ENCODE measurements at places on chromosomes 1 and 21. TPM values are rescaled to one million over a fixed set of nuclear protein-coding genes. Genes with fewer than 3 reads are reported as not detected.

The SLC44A5 gene
- 0.16 TPM for total RNA-seq

DNA sequence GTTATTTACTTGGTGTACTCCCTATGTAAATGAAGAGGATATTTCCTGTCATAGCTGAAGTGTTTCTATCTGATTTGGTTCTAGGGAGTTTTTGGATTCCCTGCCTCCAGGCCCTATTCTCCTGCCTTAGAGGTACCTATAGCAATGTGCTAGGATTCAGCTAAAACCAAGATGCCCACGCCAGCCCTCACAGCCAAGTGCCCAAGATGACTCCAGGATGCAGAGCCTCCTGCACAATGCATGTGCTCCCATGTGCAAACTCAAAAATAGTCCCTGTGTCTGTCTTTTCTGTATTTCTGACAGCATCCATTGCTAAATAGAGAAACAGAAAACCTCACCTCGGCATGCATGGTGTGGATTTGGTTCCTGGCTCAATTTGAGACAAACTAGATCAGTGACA, 887 bp upstream of the TARBP1 start:
- DNase-seq, result no peak

The LCE1F gene
- total RNA-seq, result not detected

GRCh38 chr1:46823151-46823550, 24.3 kb downstream of the CYP4B1 start:
- no peak for DNase-seq

DNA sequence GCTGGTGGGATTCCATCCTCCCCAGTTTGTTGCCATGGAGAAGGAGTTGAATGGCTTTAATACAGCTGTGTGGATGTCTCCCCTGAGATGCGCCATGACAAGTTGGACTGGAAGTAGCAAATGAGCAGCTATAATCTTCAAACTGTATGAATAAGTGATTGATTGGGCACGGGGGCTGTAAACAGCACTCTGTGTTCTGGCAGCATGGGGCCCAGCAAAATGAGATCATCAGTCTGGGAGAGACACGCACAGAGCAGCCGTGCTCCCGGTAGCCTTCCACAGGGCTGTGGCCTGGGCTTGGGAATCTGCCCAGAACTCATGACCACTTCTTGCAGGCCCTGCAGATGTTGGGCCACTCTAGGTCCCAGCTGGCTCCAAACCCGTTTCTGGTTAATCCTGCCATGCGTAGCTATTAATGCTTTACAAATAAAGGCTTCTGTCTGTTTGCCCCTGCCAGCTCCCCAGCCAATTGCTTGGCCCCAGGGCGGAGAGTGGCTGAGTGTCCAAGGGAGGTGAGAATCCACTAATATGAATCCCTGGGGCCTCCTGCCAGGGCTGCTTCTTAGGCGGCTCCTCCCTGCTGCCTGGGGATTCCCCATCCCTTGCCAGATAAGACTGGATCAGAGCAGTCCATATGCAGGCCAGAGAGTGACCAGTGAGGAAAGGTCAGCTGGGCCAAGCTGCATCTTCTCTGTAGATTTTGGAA, 642.9 kb downstream of the AJAP1 start:
- peak; percentile 75 for DNase-seq

- DNase-seq, result no peak
Measured at GRCh38 chr1:178931858-178932551, 61.1 kb upstream of the ANGPTL1 start.

GRCh38 chr1:230864441-230864840, 3.9 kb downstream of the C1orf198 start:
- DNase-seq, result no peak

The KIF14 gene
- not detected for total RNA-seq

DNA sequence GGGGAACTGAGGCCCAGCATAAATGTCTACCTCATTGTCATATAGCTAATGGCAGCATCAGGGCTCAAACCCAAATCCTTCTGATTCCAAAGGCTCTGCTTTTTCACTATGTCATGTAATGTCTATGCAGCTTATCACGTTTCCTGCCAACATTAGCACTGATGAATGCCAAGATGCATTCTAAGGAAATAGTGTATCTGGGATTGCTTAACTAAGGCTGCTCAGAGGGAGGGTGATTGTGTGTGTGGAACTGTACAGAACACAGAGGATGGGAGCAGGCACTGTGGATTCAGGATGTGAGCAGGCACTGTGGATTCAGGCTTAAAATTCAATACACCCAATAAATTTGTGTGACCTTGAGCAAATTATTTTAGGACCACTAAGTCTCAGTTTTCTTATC, 456.4 kb upstream of the DEPDC1 start:
- DNase-seq, result no peak

Data from pancreas (tissue), 10 donors.